ENCODE measurements at places on chromosomes 5 and 9.
A peak's percentile ranks its signal among the peaks of the same experiment; 100 is the strongest.

DNA sequence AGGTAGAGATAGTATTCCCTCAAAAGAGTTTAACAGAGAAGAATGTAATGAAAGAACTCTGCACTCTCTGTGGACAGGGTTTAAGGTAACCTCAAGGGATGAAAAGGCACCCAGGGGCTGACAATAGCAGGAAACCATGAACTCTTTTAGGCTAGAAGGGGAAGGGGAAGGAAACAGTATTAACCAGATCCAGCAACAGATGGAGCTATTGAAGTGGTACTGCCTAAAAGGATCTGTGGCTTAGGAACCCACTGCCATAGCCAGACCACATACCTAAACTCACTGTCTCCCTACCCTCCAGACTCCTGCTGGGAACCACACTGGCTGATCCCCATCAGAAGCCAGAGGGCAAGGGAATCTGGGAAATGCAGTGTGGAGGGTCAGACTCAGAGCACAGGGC is 35.5 kb downstream of the PLGRKT start:
- H3K27me3 ChIP-seq = no peaks in the 10 kb centered on the region
- no peak overlapping the region for H3K4me3 ChIP-seq
- H3K36me3 ChIP-seq = peaks cover 18% of the 10 kb centered on the region

- no peak for DNase-seq
- no peak overlapping the region for H3K27ac ChIP-seq
- H3K4me1 ChIP-seq = peaks cover 8% of the 10 kb centered on the region
- no peaks in the 10 kb centered on the region for H3K27me3 ChIP-seq
- H3K4me3 ChIP-seq = no peak overlapping the region
- H3K36me3 ChIP-seq = no peaks in the 10 kb centered on the region
Observed at GRCh38 chr9:550333-550732, 291.2 kb upstream of the DMRT1 start.

DNA sequence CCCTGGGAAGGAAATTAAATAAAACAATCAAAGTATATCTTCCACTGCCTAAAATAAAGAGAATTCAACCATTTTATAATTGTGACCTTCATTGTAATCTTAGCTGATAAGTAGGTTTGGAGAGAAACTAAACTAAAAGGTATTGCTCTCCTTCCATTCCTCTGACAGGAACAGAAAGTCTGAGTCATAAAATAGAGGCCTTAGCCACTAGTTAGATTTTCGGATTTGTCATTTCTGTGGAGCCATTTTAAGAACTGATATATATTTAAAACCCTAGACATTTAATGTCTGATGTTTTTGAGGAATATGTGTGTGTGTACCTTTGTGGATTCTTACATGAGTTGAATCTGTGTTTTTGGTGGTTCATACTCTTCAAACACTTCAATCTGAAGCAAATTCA is 11.8 kb upstream of the TMC1 start:
- peak overlapping the region; percentile 18 for H3K4me3 ChIP-seq
- peak overlapping the region; percentile 87 for H3K27ac ChIP-seq
- H3K36me3 ChIP-seq = no peaks in the 10 kb centered on the region
- DNase-seq = no peak

- peaks cover 57% of the 10 kb centered on the region for H3K4me1 ChIP-seq
- no peak overlapping the region for H3K4me3 ChIP-seq
- peak overlapping the region; percentile 29 for H3K27ac ChIP-seq
- H3K27me3 ChIP-seq = no peaks in the 10 kb centered on the region
- peaks cover 26% of the 10 kb centered on the region for H3K36me3 ChIP-seq
- no peak for DNase-seq
Observed at GRCh38 chr9:270657-271237, 56.1 kb downstream of the DOCK8 start.

- H3K36me3 ChIP-seq = no peaks in the 10 kb centered on the region
- no peaks in the 10 kb centered on the region for H3K4me1 ChIP-seq
- H3K4me3 ChIP-seq = no peak overlapping the region
- H3K27ac ChIP-seq = no peak overlapping the region
- DNase-seq = no peak
Observed at GRCh38 chr5:81361600-81361999, 32.3 kb downstream of the ACOT12 start.

GRCh38 chr9:94639061-94639998 is at the start of gene FBP1:
TSS of gene FBP1 (minus strand) at chr9:94639518. CDS start at chr9:94639310, 208 bp downstream.
- peak within 1 kb of the TSS; percentile 79 for H3K27ac ChIP-seq
- H3K4me3 ChIP-seq = peak within 1 kb of the TSS; percentile 83
- H3K27me3 ChIP-seq = peaks cover 17% of the 10 kb centered on the region
- no peaks in the 10 kb centered on the region for H3K36me3 ChIP-seq

GRCh38 chr5:96829297-96829696 is 21.6 kb upstream of the ERAP1 start:
- no peak overlapping the region for H3K4me3 ChIP-seq
- H3K27ac ChIP-seq = no peak overlapping the region
- DNase-seq = no peak
- H3K4me1 ChIP-seq = peaks cover 2% of the 10 kb centered on the region
- H3K27me3 ChIP-seq = peaks cover 4% of the 10 kb centered on the region
- H3K36me3 ChIP-seq = no peaks in the 10 kb centered on the region

DNA sequence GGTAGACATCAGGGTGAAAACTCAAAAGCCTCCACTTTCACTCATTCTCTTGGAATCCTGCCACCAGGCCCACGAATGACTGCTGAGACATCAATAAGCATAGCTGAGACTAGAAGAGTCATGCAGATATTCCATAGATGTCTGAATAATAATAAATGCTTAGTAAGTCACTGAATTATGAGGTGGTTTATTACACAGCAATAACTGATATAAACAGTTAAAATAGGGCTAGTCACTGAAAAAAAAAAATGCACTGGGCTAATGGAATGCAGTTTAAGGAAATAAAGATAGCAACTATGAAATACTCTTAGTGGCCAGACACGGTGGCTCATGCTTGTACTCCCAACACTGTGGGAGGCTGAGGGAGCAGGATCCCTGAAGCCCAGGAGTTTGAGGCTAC is 262.8 kb upstream of the CDH6 start:
- no peaks in the 10 kb centered on the region for H3K36me3 ChIP-seq
- H3K27me3 ChIP-seq = no peaks in the 10 kb centered on the region
- no peaks in the 10 kb centered on the region for H3K4me1 ChIP-seq
- no peak overlapping the region for H3K4me3 ChIP-seq
- no peak for DNase-seq

GRCh38 chr5:59020611-59021285 is 437.9 kb downstream of the RAB3C start:
- peak overlapping the region; percentile 83 for H3K27ac ChIP-seq
- no peaks in the 10 kb centered on the region for H3K27me3 ChIP-seq

- no peak overlapping the region for H3K4me3 ChIP-seq
- no peaks in the 10 kb centered on the region for H3K4me1 ChIP-seq
- DNase-seq = no peak
- H3K36me3 ChIP-seq = no peaks in the 10 kb centered on the region
- H3K27ac ChIP-seq = no peak overlapping the region
Observed at GRCh38 chr5:165057145-165057544, 1551.7 kb downstream of the MAT2B start.

GRCh38 chr9:26234865-26235264 is 556.6 kb upstream of the TUSC1 start:
- H3K36me3 ChIP-seq = no peaks in the 10 kb centered on the region
- H3K4me1 ChIP-seq = no peaks in the 10 kb centered on the region
- DNase-seq = no peak
- H3K27me3 ChIP-seq = no peaks in the 10 kb centered on the region
- H3K4me3 ChIP-seq = no peak overlapping the region

- peaks cover 24% of the 10 kb centered on the region for H3K4me1 ChIP-seq
- H3K27me3 ChIP-seq = no peaks in the 10 kb centered on the region
- H3K4me3 ChIP-seq = no peak overlapping the region
- peak; percentile 14 for DNase-seq
- H3K36me3 ChIP-seq = peaks cover 30% of the 10 kb centered on the region
Observed at GRCh38 chr5:96997265-96997859, 61.5 kb downstream of the LNPEP start.

- H3K4me1 ChIP-seq = peaks cover 44% of the 10 kb centered on the region
- H3K4me3 ChIP-seq = peak overlapping the region; percentile 75
- no peak for DNase-seq
- H3K27ac ChIP-seq = peak overlapping the region; percentile 28
- peaks cover 17% of the 10 kb centered on the region for H3K27me3 ChIP-seq
Observed at GRCh38 chr5:56479696-56480077, 246.6 kb upstream of the ANKRD55 start.

- H3K36me3 ChIP-seq = no peaks in the 10 kb centered on the region
- H3K4me3 ChIP-seq = no peak overlapping the region
- peaks cover 30% of the 10 kb centered on the region for H3K27me3 ChIP-seq
- no peak overlapping the region for H3K27ac ChIP-seq
- peaks cover 2% of the 10 kb centered on the region for H3K4me1 ChIP-seq
Observed at GRCh38 chr5:159802661-159803060, 113.6 kb upstream of the ADRA1B start.

DNA sequence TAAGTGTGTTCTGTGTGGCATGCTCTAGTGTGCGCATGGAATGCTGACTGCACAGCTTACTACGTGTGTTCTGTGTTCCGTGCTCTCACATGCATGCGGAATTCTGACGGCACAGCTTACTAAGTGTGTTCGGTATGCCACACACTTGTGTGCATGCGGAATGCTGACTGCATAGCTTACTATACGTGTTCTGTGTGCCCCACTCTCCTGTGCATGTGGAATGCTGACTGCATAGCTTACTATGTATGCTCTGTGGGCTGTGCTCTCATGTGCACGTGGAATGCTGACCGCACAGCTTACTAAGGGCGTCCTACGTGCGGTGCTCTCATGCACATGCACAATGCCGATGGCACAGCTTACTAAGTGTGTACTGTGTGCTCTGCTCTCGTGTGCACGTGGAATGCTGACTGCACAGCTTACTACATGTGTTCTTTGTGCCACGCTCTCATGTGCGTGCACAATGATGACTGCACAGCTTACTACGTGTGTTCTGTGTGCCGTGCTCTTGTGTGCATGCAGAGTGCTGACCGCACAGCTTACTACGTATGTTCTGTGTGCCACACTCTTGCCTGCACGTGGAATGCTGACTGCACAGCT is 548.9 kb downstream of the IRX1 start:
- H3K4me3 ChIP-seq = no peak overlapping the region
- DNase-seq = no peak
- no peak overlapping the region for H3K27ac ChIP-seq
- H3K36me3 ChIP-seq = no peaks in the 10 kb centered on the region
- no peaks in the 10 kb centered on the region for H3K27me3 ChIP-seq

All from activated naive CD8-positive, alpha-beta T cell treated with anti-CD3 and anti-CD28 coated beads, Interleukin-2, amount 50 U/mL, for 24 hours (primary cell).